ENCODE measurements at places on chromosomes 12 and 14. TPM values are rescaled to one million over a fixed set of nuclear protein-coding genes. Genes with fewer than 3 reads are reported as not detected.

DNA sequence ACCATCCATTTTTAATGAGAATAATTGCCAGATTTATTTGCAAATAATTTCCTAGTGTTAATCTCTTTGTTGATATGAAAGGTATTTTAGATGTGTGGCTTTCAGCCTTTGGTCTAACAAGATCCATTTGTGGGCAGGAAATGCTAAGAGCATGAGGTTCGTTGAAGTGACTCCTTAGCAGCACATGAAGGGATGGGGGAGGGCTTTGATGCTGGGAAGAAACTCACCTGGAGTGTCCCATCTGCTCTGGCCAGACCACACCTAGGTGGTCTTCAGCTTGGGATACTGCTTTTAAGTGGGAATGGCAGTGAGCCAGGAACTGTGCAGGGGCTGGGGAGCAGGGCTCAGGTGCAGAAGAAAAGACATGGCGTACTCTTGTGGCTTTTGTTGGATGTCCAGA, 13.6 kb downstream of the SFSWAP start:
- DNase-seq = no peak

DNA sequence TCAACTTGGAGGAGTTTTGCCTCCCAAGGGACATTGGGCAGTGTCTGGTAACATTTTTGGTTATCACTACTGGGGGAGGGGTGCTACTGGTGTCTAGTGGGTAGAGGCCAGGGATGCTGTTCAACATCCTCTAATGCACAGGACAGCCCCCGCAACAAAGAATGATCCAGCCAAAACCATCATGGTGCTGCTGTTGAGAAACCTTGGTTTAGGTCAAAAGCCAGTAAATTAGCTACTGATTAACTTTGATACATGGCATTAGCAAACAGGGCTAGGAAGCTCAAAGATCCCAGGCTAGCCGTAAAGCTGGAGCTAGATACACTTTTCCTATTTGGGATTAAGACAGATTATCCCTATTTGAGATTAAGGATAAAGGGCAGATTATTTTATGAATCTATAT, 8.8 kb downstream of the ALKBH2 start:
- DNase-seq = no peak

DNA sequence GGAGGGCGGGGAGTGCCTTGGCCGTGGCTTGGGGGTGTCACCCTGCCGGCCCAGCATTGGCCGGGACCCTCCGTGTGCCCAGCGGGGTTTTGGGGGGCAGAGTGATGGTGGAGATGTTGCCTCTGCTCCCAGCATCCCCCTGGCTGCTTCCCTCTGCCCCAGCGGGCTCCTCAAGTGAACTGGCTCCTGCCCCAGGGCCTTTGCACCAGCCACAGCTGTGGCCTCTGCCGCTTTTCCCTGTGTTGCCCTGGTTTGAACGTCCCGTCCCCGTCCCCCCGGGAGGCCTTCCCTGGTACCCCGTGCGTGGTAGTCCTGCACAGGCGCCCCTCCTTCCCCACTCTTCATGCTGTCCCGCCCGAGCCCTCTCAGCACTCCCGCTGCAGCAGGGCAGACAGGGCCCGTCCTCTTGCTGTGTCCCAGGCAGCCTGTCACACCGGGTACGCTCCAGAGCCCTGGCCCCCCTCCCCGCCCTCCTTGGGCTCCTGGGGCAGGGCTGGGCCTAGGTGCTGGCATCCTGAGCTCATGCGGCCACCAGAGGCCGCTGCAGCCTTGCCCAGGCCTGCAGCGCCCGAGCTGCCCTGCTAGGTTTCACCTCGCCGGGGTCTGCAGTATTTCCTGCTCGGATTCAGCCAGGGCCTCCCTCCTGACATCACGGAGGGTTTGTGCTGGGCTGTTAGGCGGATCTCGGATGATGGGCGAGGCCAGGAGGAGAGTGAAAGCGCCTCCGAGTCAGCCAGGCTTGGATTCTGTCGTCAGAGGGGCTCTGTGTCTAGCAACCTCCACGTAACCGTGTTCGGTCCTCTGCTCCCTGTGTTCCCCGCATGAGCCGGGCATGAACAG, 9.5 kb downstream of the NOC4L start:
- DNase-seq = no peak

Gene SYT1
- total RNA-seq = 9.0 TPM

Gene GNB3
- total RNA-seq = 7.1 TPM

DNA sequence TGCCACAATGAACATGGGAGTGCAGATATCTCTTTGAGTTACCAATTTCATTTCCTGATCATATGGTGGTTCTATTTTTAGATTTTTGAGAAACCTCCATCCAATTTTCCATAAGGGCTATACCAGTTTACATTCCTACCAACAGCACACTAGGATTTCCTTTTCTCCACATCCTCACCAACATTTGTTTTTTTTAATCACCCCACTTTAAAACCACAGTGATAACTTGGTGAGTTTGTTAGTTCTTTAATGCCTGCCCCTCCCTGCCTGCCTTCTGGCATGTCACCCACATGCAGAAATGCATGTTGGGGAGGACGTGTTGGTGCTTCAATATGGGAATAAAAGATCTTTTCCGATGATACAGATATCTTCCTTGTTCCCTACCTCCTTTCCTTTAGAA, 167.9 kb downstream of the CAND1 start:
- no peak for DNase-seq

DNA sequence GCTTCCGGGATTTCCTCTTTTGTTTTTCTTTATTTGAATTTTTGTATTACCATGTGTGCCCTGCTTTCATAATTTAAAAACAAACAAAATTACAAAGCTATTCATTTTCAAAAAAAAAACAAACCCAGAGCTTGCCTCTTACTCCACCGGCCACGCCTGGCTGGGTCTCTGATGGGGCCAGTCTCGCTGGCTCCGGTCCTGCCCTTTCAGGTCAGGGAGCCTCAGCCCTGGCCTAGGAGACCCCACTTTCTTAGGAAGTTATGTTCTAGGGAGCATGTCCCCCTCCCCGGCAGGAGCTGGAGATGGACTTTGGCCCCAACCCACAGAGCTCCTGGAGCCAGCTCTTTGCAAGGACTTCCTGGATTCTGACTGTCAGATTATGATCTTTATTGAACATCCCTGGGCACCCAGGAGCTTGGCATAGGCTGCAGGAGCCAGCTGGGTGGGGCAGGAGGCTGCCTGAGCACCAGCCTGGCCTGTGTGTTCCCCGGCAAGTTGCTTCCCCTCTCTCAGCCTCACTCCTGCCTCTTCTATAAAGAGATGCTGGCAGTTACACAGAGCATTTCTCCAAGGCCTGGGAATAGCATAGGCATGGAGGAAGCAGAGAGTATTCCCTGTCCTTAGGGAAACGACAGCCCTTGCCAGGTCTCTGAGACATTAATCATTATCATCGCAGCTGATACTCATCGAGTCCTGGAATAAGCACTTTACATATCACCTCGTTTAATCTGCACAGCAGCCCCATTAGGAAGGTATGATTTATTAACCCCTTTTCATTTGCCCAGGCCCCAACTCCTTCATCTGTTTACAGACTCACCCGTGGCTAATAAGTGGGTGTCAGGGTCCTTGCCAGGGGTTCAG, 3.5 kb downstream of the DEGS2 start:
- DNase-seq = no peak

Gene PTGR2
- 17.1 TPM for total RNA-seq

- no peak for DNase-seq
Measured at GRCh38 chr12:8780389-8780788, 42.0 kb upstream of the A2ML1 start.

GRCh38 chr12:5648692-5649359, 216.9 kb downstream of the NTF3 start:
- DNase-seq = no peak

Gene P2RX2
- not detected for total RNA-seq

GRCh38 chr12:115617391-115617790, 660.1 kb downstream of the MED13L start:
- DNase-seq = no peak

Gene KLRB1
- 1.4 TPM for total RNA-seq

Gene EXOC3L4
- total RNA-seq = 3.3 TPM

Gene EAPP
- total RNA-seq = 34.6 TPM

DNA sequence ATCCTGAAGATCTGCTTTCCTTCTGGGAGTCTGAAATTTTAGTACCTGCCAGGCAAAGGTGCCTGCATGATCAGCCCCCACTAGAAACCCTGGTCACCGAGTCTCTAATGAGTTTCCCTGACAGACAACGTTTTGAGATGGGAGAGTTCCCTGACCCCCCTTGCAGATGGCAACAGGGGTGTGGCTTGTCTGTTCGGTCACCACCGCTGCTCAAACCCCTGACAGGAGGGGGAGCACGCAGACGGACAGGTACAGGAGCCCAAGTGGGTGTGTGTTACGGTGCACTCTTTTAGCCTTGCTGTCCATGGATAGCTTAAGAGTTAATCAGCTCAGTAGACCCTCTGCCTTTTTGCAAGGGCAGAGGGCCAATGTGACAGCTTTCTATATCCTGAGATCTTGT, 19.3 kb upstream of the CDKN3 start:
- DNase-seq = no peak

Gene ANO2
- total RNA-seq = 30.4 TPM

Gene RNASE2
- 3.7 TPM for total RNA-seq

DNA sequence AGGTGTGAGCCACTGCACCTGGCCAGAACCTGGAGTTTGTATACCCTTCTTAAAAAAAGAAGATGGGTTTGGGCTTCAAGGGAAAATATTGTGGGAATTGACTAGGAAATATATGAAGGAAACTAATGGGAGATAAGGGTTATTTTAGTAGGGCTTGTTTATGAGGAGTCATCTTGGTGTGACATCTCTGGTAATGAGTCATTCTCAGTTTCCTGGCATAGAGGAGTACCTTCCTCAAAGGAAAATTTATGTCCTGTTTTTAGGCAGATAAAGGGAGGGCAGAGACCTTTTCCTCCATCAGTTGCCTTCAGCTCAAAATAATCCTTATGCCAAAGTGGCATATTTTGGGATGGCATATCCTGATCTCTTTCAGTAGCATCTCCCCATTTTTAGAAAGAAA, 30.6 kb upstream of the NFKBIA start:
- no peak for DNase-seq

Gene KRT3
- total RNA-seq = not detected

- peak; percentile 9 for DNase-seq
Measured at GRCh38 chr12:122457627-122458026, 35.2 kb upstream of the CLIP1 start.

GRCh38 chr12:713281-713875, 39.0 kb upstream of the WNK1 start:
- DNase-seq = no peak

DNA sequence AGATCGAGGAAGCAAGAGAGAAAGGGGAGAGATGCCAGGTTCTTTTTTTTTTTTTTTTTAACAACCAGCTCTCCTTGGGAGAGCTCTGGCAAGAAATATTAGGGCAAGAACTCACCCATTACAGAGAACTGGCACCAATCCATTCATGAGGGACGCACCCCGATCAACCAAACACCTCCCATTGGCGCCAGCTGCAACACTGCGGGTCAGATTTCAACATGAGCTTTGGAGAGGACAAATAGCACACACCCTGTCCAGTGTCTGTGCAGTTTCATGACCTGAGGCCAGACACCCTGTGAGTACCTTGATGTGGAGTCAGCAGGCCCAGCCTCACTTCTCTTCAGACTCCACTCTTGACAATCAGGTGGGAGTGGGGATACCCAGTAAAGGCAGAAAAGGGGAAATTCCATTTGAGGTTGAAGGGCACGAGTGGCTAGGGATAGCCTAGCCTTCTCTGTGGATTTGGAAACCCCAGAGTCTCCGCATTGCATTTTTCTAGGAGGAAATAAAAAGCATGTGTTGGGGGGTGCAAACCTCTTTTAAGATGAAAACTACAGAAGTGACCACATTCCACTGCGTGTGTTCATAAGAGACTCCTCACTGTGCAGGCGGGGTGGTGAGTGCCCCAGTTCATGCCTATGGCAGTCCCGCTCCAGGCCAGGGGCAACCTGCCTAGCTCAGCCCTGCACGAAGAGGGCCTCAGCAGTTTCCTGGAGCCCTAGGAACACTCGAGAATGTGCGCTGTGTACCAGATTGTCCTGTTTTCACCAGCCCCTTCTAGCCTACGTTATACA, 42.4 kb upstream of the GPATCH2L start:
- no peak for DNase-seq

DNA sequence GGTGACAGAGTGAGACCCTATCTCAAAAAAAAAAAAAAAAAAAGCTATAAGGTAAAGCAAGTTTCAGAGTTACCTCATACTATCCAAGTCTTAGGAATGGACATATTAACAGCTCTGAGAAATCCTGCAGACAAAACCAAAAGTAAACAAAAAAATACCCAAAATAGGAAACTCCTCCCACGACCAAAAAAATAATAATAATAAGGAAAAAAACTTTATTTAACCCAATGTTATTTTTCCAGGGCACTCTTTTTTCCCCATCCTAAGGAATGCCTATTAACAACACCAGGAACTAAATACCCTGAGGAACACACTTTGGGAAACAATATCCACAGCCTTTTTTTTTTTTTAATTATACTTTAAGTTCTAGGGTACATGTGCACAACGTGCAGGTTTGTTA, 135.5 kb upstream of the CCND2 start:
- no peak for DNase-seq

DNA sequence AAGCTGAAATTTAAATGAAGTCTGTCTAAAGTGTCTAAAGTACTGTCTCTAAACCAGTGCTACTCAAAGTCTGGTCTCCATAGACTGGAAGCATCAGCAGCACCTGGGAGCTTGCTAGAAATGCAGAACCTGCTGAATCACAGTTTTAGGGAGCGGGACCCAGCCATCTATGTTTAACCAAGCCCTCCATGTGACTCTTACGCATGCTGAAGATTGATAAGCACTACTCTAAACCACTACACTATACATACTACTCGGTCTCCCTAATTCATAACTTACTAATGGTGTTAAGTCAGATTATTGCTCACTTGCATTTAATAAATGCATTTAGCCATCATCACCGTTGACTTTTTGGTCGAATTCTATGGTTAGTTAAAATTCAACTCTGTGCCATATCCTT, 88.8 kb downstream of the SLC25A21 start:
- DNase-seq = no peak

Gene TGFB3
- 31.7 TPM for total RNA-seq

DNA sequence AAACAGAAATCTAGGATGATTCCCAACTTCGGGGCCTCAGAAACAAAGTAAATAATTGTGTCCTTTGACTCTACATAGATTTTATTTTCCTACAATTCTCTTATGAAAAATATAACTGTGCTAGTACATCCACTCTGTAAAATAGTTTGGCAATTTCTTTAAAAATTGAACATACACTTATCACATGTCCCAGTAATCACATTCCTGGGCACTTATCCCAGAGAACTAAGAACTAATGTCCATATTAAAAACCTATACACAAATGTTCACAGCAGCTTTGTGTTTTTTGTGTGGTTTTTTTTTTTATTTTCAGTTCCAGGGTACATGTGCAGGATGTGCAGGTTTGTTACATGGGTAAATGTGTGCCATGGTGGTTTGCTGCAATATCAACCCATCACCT, 99.0 kb downstream of the KCNH5 start:
- DNase-seq = no peak

DNA sequence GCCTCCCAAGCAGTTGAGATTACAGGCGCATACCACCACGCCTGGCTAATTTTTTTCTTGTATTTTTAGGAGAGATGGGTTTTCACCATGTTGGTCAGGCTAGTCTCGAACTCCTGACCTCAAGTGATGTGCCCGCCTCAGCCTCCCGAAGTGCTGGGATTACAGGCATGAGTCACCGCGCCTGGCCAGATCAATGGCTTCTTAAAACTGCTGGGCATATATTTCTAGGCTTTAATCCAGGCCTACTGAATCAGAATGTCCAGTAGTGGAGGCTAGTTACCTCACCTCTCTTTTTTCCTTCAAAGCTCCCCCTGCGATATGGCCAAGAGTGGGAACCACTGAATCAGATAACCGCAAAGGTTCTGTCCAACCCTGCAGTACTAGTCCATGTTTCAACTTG, 17.1 kb downstream of the POU6F1 start:
- DNase-seq = no peak

Gene HVCN1
- total RNA-seq = 7.5 TPM

- DNase-seq = no peak
Measured at GRCh38 chr14:75430116-75430515, 2.3 kb downstream of the JDP2 start.

Data from sciatic nerve (tissue), 2 donors.